ENCODE measurements at places on chromosomes 12 and 14. TPM values are rescaled to one million over a fixed set of nuclear protein-coding genes. Genes with fewer than 3 reads are reported as not detected.

The NID2 gene
- total RNA-seq, result 52.9 TPM

GRCh38 chr14:59870277-59871165 is at the start of gene RTN1:
Gene RTN1 (minus strand): TSS chr14:59870776. CDS start chr14:59870630, 146 bp downstream.
- DNase-seq, result peak; percentile 71

GRCh38 chr14:68610251-68610793 is 182.5 kb downstream of the ZFP36L1 start:
- DNase-seq, result no peak

GRCh38 chr14:99663386-99664057 is 18.6 kb downstream of the HHIPL1 start:
- DNase-seq, result no peak

GRCh38 chr12:5794156-5794555 is 150.9 kb downstream of the ANO2 start:
- DNase-seq, result no peak

DNA sequence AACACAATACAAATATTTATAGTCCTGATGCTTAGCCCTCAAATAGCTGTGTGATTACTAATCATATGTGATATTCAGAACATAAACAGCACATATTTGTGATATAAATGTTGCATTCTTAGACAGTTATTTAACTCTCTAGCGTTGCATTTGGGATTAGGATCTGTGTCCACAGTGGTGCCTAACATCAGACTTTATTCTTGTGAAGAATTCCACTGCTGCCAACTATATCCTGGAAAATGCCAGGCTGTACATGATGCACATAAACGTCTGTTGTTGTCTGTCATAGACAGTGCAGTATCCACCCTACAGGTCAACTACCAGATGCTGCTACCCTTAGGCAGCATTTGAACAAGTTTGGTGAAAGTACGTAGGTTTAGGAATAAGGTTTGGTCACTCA is 39.0 kb downstream of the SLC38A4 start:
- DNase-seq, result no peak
